Left colon (tissue), 2 donors: ENCODE measurements at places on chromosomes 2 and 18.

DNA sequence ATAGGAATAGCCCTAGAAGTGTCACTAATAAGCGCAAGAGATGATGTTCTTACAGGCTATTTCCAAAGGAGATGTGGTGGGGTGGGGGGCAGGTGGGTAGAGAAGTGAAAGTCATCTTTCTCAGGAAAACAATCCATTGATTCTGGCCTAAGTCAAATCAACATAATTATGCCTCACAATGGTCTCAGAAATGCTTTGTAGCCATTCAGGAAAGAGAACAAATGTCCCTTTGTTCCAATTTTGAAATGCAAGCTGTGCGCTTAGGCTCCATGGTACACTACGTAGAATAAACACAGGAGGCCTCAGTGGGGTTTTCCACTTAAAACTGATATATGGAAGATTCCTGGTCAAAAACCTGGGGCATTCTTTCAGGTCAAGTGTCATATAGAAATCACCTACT lies 529.9 kb upstream of the KLHL29 start:
- no peak for DNase-seq

- DNase-seq, result no peak
Measured at GRCh38 chr2:238351315-238351714, 31.0 kb downstream of the TRAF3IP1 start.

- no peak for DNase-seq
Measured at GRCh38 chr2:64203131-64203857, 59.1 kb upstream of the PELI1 start.

DNA sequence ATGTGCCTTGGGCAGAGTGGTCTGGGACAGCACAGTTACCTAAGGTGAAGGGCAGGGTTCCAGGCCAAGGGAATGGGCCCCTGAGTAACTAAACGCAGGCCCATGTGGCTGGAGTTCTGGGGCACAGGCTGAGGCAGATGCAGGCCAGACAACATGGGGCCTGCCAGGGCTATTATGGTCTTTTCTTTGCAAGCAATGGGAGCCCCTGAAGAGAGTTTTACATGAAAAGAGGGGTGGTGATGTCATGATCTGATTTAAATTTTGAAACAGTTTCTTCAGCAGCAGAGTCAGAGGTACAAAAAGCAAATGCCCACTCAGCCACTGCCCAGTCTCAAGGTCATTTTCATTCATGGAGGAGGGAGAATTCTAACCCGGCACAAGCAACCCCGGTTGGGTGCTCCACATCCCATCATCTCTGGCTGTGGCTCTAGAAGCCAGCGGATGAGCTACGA lies 5.6 kb downstream of the CHST10 start:
- DNase-seq, result no peak

GRCh38 chr2:96320728-96321622 lies 4.1 kb upstream of the ITPRIPL1 start:
- DNase-seq, result peak; percentile 49

DNA sequence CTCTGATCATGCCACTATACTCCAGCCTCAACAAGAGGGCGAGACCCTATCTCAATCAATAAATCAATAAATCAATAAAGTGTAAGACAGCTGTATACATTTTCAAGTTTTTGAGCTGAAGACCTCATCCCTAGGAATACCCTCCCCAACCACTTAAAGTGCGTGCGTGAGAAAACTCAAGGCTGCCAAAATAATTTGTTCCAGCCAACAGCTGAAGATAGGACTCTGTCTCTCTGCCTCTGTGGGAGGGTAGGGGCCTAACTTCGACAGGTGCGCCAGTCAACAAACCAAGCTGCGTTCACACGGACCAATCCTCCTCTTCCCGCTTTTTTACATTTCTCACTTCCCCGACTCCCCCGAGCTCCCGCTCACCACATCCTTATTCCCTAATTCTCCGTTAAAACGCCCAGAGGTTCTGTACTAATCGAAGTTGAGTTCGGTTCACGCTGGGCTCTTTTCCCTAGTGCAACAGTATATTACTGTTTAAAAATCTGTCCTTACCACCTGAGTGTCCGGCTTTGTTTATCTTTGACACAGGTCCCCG lies 618 bp downstream of the POLR2D start:
- DNase-seq, result no peak

DNA sequence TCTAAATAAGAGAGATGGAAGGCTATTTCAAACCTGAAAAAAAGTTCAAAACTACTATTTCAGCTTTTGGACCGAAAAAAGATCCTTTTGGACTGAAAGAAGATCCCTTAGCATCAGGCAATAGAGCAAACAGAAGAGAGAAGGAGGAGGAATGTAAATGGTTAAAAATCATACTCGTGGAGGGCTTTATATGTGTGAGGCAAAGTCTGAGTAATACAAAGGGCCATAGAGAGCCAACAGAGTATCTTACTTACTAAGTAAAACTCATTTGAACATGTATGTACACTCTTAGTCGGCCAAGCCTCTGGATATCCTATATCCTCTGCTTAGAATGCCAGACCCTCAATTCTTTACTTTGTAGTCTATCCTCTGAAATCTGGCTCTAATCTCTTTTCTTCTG lies 55.7 kb downstream of the ITSN2 start:
- DNase-seq, result no peak

GRCh38 chr18:48786455-48787202 lies 164.1 kb downstream of the SMAD7 start:
- peak; percentile 23 for DNase-seq

GRCh38 chr2:121400201-121400600 lies 115.2 kb upstream of the TFCP2L1 start:
- DNase-seq, result no peak

DNA sequence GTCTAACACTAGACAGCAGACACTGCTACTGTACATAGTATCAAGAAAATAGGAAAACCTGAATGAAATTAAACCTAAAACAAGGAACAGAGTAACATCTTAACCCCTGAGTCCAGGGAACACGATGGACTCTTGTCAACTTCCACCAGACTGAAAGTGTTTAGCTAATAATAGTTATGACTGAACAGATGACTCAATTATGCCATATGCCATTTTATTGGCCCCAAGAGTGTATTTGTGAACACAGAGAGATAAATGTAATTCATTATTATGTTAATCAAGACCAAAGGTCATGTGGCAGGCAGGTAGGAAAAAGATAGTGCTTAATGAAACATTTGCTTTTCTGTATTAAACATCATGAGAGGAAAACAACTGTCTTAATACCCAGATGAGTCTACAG lies 58.0 kb downstream of the NYAP2 start:
- no peak for DNase-seq
